Foreskin keratinocyte (primary cell): ENCODE measurements at places on chromosomes 7 and 10. TPM values are rescaled to one million over a fixed set of nuclear protein-coding genes. Genes with fewer than 3 reads are reported as not detected.

DNA sequence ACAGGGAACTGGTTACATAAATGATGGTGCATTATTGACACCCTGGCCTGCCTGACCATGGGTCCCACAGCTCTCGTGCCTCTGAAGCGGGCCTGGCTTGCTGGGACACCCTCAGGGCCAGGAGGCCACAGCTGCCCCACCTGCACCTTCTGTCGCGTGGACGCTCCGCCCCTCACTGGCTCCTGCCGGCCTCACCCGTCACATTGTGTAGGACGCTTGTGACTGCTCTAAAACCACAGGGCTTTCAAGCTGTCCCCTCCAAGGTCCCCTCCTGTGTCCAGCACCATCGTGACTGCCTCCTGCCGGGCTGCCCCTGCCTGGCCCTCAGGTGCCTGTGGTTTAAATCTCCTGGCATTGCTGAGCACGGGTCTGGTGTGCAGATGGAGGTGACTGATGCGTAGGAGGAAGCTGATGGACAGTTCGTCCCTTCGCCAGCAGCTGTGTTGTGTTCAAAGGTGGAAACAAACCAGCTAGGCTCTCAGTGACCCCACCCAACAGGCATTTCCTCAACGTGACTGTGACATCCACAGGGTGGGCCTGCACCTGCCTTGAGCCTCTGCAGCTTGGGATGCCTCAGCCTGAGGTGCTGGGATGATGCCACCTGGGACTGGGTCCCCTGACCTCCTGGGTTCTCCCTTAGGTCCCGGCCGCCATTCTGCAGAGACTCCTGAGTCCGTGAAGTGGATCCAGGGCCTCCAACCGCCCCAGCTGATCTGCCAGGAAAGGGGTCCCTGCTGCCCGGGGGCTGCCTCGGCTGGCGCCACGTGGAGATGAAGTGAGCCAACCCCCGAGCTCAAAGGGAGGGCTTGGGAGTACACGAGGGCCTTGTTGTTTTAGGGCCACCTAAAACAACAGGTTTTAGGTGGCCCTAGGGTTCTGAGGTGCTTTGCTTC lies 148.5 kb downstream of the WDR37 start:
- no peak for DNase-seq

DNA sequence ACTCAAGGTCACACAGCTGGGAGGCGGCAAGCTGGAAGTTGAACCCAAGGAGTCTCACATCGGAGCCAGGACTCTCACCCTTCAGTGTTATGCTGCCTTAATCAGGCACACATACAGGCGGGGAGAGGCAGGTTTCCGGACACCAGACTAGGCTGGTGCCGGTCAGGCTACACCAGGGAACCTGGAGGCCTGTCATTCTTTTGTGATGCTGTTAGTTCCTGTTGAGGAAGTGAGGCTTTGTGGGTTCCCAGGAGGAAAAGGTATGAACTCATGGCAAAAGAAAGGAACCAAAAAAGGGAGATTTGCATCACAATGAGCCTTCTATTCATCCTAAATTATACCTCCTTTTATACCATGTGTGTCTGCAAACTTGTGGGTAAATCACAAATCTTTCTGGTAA lies 103.8 kb downstream of the TCF7L2 start:
- no peak for DNase-seq

DNA sequence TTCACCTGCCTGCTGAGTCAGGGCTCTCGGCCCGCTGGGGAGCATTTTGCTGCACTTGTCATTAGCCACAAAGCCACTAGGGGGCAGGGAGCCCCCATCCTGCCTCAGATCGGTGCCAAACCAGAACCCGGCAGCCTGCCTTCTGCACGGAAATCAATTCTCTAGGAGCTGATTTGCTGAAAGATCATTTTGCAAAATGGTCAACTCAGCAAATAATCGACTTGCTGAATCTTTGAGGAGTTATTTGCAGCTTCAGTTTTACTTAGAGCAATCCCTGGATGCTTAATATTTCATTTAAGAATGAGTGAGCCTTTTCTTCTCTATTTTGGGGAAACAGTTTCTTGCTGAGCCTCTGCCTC lies 1.7 kb upstream of the GIMAP8 start:
- DNase-seq = peak; percentile 45

GRCh38 chr10:114479307-114479706 lies 75.0 kb upstream of the AFAP1L2 start:
- DNase-seq = no peak

DNA sequence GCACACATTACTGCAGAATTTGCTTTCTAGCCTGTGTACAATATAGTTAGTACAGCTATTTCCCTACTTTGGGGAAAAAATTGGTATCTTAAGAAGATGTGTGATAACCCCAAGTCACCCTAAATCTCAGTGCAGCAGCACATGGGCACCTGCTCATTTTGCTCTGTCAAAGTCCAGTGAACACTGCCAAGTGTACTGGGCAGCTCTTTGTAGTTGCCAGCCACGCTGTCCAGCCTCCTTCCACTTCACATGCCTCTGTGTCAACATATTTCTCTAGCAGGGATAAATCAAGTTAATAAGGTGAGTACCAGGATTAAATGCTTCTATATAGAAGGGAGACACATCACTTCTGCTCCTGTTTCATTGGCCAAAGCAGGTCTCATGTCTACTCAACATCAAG lies 87.1 kb upstream of the CDC14C start:
- DNase-seq = no peak

- DNase-seq = no peak
These were observed 49.4 kb downstream of the PYROXD2 start for GRCh38 chr10:98365406-98366061.

GRCh38 chr7:95139922-95140321 lies 184.4 kb downstream of the PON1 start:
- DNase-seq = no peak

GRCh38 chr10:35012781-35013180 lies 77.4 kb downstream of the CUL2 start:
- DNase-seq = no peak

- no peak for DNase-seq
These were observed 247.9 kb upstream of the PCDH15 start for GRCh38 chr10:55048830-55049498.

GRCh38 chr10:101063050-101063525 lies 1.3 kb downstream of the KAZALD1 start:
- DNase-seq = no peak

Gene PRF1
- not detected in 2 replicates for total RNA-seq

Gene HOXA6
- total RNA-seq = 2.6 and 3.4 TPM in 2 replicates

Gene SLC35G1
- total RNA-seq = 5.2 and 6.4 TPM in 2 replicates

Gene RINT1
- 14.8 and 16.1 TPM in 2 replicates for total RNA-seq

Gene MRC1
- total RNA-seq = 0.07 TPM in 1 of 2 replicates, not detected in the other

Gene PAX4
- not detected in 2 replicates for total RNA-seq
